GM12891 (cell line): ENCODE measurements at places on chromosomes 5 and 9.
A peak's percentile ranks its signal among the peaks of the same experiment; 100 is the strongest.

GRCh38 chr5:43482490-43483297 is 971 bp downstream of the TMEM267 start:
- peak; percentile 8 for DNase-seq

DNA sequence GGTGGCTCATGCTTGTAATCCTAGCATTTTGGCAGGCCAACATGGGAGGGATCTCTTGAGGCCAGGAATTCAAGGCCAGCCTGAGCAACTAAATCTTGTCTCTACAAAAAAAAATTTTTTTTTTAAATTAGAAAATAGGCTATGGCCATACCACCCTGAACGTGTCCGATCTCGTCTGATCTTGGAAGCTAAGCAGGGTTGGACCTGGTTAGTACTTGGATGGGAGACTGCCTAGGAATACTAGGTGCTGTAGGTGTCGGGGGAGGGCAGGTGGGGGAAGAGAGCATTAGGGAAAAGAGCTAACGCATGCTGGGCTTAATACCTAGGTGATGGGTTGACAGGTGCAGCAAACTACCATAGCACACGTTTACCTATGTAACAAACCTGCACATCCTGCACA is 39.5 kb downstream of the DDX4 start:
- no peak for DNase-seq

DNA sequence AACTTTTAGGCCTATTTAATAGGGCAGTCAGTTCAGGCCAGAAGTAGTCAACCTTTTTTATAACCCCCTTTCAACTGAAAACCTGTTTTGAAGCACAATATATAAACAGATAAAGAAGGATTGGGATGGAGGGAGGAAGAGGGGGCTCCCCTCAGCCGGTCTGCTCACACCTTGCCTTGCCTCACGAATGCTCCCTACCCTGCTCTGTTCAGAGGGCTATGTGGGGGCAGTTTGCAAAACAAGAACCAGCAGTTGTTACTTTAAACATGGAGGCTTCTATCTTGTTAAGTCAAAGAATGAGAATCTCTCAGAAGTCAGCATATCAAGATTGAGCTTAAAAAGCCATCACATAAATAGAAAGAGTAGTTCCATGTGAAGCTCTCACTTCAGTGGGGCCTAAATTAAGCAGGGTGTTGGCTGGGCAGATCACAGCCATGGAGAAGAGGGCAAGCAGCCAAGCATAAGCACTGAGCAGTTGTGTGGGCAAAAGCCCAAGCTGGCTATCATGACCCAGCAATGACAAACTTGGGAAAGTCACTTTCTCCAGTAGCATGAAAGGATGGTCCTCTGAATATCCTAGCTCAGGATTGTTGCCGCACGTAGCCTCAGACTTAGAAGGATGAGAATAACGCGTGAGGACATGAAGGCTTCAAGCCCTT is 70.6 kb downstream of the ALDH1A1 start:
- no peak for DNase-seq

DNA sequence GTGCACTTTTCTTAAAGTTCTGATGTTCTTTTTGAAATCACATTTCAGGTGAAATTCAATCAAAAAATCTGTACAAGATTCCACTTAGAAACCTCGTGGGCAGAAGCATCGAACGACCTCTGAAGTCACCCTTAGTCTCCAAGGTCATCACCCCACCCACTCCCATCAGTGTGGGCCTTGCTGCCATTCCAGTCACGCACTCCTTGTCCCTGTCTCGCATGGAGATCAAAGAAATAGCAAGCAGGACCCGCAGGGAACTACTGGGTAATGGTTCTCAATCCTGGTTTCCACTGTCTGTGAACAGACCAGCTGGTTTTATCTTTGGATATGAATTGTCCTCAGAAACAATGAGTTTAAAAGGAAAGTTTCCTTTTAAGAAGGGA is 8.1 kb upstream of the SLC2A8 start:
- no peak for DNase-seq

- peak; percentile 50 for DNase-seq
These were observed 29.3 kb upstream of the OBP2B start for GRCh38 chr9:133238272-133238850.

- no peak for DNase-seq
These were observed 31.7 kb upstream of the NFIB start for GRCh38 chr9:14345354-14346230.

- peak; percentile 88 for DNase-seq
These were observed 6.4 kb downstream of the SLC34A1 start for GRCh38 chr5:177390363-177391300.

DNA sequence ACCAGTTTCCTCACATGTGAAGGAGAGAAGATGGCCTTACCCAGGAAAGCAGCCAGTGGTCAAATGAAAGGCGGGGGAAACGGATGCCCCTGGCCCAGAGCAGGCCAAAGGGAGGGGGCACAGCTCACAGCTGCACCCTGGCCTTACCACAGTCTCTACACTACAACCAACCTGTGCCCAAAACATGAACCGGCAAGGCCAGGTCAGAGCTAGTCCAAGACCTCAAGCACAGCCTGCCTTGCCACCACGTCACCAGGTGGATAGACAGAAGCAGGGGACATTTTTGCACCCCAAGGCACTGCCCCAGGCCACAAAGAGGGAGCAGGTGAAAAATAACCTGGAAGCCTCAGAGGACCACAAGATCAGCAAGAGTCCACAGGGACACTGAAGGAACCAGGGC is 4.5 kb downstream of the GRIN1 start:
- DNase-seq: no peak

- DNase-seq: no peak
These were observed 18.6 kb downstream of the ANKHD1 start for GRCh38 chr5:140420226-140420570.

DNA sequence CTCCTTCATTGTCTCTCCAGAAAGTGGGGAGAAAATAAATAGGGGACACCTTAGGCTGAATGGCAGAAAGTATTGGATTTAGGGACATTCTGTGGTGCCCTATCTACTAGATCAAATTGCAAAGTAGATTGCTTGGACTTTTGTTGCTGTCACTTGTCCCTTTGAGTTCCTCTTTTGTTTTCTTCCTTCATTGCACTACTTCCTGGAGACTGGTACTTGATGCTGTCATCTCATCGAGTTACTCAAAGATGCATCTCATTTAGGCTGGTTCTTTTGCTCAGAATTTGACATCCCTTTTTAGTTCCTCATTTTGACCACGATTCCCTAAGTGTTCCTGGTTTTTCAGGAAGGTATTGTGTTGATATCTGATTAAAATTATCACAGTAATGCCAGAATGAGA is 137.6 kb downstream of the ADGRV1 start:
- no peak for DNase-seq

GRCh38 chr5:14267166-14267838 is 124.2 kb downstream of the TRIO start:
- no peak for DNase-seq
